Cortex of kidney (tissue), 1 donor: ENCODE measurements at places on chromosomes 2 and 18.

DNA sequence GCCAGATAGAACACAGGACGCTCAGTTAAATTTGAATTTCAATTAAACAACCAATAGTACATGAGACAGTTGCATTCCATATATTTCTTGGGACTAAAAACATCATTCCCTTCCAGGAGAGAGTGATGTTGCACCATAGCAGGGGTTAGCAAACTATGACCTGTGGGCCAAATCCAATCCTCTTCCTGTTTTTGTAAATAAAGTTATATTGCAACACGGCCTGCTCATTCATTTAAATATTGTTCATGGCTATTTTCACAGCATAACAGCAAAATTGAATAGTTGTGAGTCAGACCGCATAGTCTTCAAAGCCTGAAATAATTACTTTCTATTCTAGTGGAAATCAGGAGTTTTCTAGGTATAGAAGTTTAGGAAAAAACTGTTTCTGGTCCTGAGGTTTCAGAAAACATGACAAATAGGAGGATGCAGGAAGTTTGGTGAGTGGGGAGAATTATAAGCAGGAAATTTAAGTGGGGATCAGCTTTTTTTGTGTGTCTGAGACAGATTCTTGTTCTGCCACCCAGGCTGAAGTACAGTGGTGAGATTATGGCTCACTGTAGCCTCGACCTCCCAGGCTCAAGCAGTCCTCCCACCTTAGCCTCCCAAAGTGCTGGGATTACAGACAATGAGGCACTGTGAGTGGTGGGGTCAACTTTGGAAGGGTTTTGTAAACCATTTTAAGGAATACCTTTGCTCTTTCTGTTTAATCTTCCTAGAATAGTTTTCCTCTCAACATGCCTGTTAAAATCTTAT is 131.5 kb downstream of the SOCS6 start:
- DNase-seq, result no peak

- no peak for DNase-seq
Observed at GRCh38 chr18:71028285-71028762, 739.5 kb downstream of the SOCS6 start.

DNA sequence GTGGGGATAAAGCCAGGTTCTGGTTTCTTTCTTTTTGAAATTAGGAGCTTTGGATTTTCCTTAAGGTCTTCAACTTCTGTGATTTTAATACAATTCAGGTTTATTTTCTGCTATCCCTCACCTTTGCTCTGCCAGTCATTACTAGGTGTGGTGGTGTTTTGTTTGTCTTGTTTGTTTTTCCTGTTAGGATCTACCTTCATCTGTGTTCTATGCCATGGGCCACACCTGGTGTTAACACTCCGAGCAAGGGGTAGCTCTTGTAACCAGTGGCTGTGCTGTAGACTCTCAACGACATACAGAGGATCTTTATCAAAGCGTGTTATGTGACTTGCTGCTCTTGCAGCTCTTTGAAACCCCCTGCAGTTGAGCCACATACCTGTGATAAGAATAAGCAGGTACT is 38.6 kb downstream of the MGAT5 start:
- DNase-seq, result no peak

GRCh38 chr2:109368798-109369197 is 239.8 kb downstream of the SH3RF3 start:
- no peak for DNase-seq

DNA sequence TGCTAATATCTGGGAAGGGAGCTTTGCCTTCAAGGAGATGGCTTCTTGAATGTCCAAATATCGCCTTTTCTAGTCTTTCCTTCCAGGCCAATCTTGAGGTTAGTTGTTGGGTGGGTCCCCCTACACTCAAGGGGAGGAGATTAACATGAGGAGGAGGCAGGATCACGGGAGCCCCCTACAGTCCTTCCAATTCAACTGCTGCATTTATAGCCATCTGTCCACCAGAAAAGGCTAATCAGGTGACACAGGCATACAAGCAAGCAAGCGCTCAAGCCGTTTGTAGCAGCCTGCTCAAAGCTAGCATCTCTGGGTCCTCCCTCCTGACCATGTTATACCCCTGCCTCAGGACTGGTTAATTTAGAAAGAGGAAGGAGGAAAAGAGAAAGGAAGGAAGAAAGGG is 87.6 kb downstream of the MRPS9 start:
- no peak for DNase-seq

DNA sequence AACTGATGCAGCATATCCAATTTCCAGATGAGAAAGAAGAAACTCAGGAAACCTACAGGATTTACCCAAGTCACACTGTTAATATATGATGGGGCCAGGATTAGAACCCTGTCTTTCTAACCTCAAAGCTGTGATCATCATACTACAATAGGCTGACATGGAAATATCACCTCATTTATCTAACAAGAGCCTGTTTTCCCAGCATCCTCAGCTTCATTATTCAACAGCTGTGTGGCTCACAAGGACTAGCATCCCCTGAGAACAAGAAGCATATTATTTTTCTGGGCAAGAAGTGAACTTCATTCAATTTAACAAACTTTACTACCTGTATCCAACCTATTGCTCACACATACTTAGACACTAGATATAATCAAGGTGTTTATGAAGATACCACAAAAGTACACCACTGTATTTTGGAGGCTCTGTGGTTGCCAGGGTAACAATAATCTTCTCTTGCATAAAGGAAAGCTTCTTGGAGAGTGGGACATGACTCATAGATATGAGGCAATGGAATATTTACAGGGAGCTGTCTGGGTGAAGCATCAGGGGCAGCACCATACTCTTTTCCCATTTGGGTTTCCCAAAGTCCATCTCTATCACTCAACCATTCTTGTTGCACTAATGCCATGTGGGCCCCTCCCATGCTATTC is 218.2 kb downstream of the RAD51AP2 start:
- no peak for DNase-seq

DNA sequence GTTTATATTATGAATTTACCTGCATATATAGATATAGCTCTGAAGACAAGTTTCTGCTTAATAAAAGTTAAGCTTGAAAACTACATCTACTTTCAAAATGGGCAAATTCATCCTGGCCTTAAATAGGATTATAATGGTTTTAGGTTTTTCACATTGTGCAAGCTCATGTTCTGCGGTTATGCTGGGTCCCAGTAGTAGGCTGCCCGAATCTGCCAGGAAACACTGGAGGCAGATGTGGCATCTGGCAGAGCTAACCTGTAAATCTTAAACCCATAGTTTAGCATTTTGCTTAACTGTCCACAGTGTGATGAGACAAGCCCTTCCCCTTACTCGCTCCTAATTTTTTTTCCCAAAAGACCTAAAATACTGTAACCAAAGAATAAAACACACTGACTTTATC is 234.2 kb downstream of the TCF4 start:
- DNase-seq, result no peak

DNA sequence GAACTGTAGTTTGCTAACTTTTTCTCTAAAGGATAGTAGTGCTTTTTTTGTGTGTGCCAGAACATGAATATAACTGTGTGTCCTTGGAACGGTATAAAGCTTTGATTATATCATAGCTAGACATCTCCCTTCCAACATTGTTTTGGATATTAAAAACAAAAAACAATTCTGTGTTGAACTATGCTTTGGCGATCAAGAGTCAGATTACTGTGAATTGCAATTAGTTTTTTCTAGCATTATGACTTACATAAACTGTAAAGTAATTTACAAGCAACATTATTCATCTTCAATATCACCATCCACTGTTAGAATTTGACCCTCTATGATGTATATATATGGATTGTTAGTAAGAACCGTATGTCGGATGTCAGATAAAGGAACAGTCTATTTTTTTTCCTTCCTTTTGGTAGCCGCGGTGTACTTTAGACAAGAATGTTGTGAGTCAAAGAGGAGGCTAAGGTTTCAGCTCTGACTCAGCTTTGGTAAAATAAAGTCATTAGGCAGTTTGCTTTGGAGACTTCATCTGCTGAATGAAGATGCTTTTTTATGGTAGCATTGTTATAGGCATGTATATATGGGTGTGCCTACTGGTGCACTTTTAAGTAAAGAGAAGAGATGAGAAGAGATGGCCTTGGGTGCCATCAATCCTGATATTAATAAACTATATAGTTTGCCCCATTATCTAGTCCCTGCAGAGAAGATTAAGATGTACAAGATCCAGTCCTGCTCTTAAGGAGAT is 76.4 kb downstream of the LTBP1 start:
- DNase-seq, result no peak

GRCh38 chr2:215286309-215286708 is 25.6 kb upstream of the ATIC start:
- DNase-seq, result no peak
